ENCODE measurements at places on chromosomes 7 and 10.

GRCh38 chr7:35725280-35725680, 30.3 kb upstream of the HERPUD2 start:
- DNase-seq: no peak

GRCh38 chr7:28579571-28579970, 167.3 kb downstream of the CREB5 start:
- DNase-seq: no peak

DNA sequence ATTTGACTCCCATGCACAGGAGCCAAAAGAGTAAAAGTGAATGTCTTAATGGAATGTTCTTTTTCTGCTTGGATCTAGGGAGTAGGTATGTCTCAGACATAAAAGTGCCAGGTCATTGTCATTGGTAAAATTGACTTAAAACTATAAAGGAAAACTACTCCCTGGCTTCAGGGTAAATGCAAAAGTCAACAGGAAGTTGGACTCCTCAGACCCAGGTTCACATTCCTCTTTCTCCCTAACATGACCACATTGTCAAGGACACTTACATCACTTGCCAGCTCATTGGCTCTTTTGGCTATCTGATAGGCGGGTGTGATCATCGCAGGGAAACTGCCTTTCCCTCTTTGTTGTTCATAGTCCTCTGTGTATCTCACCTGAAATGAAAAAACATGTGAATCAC, 13.7 kb downstream of the NRAP start:
- no peak for DNase-seq

DNA sequence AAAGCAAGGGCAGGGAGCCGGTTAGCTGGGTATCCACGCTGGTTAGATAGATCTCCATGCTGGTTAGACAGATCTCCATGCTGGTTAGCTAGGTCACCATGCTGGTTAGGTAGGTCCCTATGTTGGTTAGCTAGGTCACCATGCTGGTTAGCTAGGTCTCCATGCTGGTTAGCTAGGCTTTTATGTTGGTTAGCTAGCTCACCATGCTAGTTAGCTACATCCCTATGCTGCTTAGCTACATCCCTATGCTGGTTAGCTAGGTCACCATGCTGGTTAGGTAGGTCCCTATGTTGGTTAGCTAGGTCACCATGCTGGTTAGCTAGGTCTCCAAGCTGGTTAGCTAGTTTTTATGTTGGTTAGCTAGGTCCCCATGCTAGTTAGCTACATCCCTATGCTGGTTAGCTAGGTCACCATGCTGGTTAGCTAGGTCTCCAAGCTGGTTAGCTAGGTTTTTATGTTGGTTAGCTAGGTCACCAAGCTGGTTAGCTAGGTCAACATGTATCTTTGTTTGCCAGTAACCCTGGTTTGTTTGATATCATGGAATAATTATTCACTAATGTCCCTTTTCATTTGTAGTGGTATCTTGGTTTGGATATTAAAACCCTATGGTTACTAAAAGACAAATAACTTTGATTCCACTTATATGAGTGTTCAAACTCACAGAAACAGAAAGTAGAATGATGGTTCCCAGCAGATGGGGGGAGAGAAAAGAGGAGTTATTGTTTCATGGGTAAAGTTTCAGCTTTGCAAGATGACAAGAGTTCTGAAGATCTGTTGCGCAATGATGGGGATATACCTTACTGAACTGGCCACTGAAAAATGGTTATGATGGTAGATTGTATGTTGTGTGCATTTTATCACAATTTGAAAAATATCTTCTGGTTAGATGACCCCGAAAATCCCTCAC, 136.2 kb downstream of the PRPF18 start:
- DNase-seq: no peak

DNA sequence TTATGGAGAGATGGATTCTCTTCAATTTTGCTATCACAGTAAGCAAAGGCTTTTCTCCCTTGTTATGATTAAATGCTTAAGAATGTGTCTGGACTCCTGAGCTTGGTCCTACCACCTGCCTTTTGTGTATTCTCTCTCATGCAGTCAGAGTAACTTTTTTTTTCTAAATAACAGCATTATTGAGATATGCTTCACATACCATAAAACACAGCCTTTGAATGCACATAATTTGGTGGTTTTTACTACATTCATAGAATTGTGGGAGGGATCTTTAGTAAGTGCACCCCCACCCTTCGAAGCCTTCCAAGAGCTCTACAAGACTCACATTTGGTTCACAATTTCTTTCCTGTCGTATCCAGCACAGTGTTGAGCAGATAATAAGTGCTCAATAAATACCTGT, 175.5 kb downstream of the ADAM12 start:
- no peak for DNase-seq

- no peak for DNase-seq
Observed at GRCh38 chr7:10577866-10578374, 395.8 kb upstream of the PHF14 start.

DNA sequence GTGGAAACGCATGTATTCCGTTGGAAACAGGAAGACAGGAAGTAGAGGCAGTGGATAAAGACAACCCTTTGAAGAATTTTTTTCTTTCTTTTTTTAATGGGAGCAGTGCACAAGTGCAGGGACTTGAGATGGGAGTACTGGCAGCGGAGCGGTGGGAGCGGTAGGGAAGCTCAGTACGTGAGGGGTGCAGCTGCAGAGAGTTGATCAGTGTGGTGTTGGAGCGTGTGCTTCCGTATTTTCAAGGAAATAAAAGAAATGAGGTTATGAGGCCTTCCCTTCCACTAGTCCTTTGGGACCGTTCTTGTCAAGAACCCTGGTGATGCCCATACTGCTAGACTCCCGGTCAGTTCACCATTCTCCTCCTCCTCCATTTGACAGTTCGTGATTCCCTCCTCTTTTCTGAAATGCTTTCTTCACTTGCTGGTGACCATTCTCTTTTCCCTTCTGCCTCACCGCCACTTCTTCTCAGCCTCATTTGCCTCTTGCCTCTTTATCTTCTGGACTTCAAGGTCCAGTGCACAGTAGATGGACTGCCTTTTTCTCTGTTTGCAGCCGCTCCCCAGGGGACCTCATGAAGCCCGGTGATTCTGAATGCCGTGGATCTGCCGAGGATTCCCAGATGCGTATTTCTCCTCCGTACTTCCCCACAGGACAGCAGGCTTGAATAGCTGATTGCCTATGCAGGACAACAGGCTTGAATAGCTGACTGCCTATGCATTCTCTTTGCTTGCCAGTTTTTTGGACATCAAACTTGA, 39.1 kb upstream of the TMEM236 start:
- DNase-seq: no peak

GRCh38 chr7:4230352-4230751, 451.7 kb upstream of the FOXK1 start:
- DNase-seq: no peak

- DNase-seq: peak; percentile 92
Observed at GRCh38 chr10:50326757-50327701, 75.7 kb upstream of the ASAH2 start.

- DNase-seq: peak; percentile 48
Observed at GRCh38 chr10:97196223-97197029, 10.7 kb upstream of the SLIT1 start.

- DNase-seq: no peak
Observed at GRCh38 chr7:90736968-90737939, 141.1 kb downstream of the CDK14 start.

DNA sequence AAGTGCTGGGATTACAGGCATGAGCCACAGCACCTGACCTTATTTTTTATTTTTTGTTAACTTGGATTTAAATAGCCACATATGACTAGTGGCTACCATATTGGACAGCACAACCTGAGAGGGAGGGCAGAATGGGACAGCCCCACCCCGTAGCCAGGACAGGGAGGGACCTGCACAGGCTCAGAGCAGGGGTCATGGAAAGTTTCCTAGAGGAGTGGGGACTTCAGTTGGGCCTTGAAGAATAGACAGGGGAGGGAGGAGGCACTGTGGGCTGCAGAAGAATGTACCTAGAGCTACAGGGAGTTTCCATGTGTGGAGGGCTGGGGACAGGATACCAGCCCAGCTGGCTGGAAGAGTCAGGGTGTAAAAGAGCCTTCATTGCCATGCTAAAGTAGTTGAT, 8.8 kb downstream of the TRIM8 start:
- no peak for DNase-seq

- DNase-seq: no peak
Observed at GRCh38 chr10:45421221-45422097, 47.4 kb downstream of the ALOX5 start.

DNA sequence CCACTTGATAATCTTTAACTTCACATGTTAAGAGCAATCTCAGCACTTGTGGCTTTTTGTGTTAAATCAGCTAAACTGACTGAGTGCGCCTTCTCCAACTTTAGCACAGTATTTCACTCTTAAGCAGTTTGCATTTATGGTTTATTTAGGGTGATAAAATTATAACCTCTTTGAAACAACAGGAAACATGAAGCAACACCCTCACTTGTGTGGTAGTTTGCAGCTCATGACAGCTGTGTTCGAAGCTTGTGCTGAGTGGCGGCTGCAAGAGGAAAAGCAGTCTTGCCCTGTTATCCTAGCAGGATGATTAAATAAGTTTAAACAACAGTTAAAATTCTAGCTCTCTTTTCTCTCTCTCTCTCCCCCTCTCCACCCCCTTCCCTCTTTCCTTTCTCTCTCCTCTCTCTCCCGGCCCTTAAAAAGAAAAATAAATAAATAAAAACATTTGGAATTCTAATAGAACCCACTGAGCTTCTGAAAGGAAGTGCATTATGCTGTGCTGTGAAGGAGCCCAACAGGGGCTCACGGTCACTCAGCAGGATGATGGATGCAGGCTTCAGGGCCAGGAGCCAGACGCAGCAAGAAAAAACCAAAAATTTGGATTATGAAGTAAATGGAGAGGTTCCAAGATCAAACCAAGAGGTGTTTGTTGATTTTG, 25.2 kb downstream of the OGDH start:
- peak; percentile 72 for DNase-seq

- no peak for DNase-seq
Observed at GRCh38 chr7:6202117-6202516, 70.3 kb downstream of the CYTH3 start.

DNA sequence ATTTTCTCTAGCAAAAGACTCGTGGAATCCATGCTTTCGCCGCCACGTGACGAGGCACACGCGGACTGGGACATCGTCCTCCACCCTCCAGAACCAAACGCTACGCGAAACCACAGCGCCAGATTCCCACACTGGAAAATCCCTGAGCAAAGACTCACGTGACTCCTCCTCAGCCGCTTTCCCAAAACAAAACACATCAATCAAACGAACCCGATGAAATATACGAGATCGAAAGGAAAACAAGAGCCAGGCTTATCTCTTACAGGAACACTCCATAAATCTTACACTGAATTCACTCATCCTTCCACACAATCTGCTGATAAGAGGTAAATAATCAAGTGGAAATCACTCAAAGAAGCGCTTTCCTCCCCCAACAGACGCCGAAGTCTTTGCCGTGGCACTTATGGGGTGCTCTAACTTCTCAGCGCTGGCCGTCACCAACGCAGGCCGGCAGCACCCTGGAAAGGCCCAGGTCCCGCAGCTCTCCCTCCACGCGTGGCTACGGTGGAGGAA, 23.8 kb downstream of the DIP2C start:
- DNase-seq: no peak

DNA sequence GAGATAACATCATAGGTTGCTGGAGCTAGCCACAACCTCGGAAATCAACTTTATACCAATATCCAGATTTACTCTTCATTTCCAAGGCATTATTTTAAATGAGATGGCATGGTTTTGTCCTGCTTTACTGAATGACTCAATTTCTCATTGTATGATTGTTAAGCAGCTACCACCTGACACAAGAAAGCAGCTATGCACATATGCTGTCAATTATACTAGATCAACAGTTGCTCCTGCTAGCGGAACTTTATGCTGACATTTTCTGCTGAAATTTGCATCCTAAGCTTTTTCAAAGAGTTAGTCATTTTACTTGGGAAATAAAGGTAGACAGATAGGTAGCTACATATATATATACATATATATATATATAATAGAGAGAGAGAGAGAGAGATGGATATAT, 8.9 kb upstream of the CH25H start:
- no peak for DNase-seq

DNA sequence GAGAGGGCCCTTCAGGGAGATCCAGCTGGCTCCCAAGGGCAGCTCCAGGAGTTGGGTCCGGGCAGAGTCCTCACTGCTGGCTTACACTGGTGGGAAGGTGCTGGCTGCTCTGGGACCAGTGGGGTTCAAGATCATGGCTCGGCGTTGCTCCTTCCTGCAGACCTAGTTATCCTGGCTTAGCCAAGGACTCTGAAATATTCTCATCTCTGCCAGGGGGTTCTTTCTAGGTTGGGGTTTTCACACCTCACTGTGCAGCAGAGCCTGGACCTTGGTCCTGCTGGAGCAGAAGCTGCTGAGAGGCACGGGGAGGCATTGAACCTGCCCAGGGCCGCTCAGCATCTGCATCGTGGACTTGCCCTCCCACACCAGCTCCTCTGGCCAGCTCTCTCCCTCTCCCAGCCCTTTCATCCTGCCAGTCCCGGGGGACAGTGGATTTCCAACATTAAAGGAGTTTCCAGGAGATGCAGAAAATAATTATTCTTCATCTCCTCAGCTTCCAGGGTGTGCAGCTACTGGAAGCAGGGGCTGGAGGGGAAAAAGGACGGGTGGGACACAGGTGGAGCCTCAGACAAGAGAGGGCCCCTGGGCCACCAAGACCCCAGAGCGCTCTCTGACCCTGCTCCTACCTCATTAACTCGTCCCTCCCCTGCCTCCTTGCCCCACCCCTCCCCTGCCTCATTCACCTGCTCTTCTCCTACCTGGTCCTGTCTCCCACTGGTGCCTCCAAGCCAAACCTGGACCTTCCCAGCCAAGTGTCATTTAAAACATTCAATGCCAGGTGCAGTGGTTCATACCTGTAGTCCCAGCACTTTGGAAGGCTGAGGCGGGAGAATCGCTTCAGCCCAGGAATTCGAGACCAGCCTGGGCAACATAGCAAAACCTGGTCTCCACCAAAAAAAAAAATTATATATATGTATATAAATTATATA, 42.5 kb downstream of the JAKMIP3 start:
- no peak for DNase-seq

- DNase-seq: no peak
Observed at GRCh38 chr7:67401492-67401891, 404.9 kb downstream of the TYW1 start.

DNA sequence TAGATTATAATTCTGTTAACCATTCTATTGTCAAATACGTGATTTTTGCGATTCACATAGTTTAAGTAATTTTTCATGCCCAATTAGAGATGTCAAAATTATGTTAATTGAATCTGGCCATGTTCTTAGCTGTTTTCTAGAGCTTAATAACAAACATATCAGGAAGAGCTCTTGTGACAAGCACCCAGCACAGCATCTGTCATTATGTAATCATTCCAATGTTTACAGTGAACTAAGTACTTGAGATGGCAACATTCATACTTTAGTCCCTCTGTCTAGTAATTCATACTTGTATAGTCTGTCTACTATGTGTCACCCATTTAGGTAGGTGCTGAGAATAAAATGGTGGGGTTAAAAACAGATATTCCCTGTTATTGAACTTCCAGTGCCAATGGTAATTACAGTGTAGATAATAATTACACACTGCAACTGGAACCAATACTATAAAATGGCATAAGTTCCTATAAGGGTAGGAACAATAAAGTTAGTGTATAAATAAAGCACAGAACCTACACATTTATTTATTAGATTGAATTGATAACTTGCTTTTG, 55.2 kb downstream of the ZEB1 start:
- DNase-seq: no peak

- peak; percentile 98 for DNase-seq
Observed at GRCh38 chr7:91264046-91264923, at the start of gene FZD1. FZD1 (plus strand) TSS chr7:91264433; CDS start chr7:91264881, 448 bp downstream.
